Stimulated activated CD8-positive, alpha-beta memory T cell treated with anti-CD3 and anti-CD28 coated beads, Interleukin-7, amount 100 ng/mL, for 1 hour (primary cell): ENCODE measurements at places on chromosomes 1 and 21.

DNA sequence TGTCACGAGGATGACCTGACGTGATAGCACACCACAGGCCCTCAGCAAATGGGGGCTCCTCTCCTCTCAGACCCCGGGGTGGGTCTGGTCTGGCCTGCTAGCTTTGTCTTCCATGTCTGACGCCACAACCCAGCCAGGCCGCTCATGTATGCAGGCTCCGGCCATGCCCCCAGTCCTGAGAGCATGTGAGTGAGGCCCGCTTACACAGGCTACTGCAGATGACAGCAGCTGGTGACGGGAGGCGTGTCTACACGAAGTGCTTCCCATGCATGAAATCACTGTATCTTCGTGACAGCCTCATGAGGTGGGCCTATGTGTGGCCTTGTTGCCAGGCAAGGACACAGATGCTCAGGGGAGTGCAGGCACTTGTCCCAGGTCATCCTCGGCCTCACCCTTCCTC lies 16.4 kb downstream of the WNT4 start:
- DNase-seq, result no peak

GRCh38 chr1:156076609-156077429 lies 5.4 kb downstream of the MEX3A start:
- DNase-seq, result no peak

DNA sequence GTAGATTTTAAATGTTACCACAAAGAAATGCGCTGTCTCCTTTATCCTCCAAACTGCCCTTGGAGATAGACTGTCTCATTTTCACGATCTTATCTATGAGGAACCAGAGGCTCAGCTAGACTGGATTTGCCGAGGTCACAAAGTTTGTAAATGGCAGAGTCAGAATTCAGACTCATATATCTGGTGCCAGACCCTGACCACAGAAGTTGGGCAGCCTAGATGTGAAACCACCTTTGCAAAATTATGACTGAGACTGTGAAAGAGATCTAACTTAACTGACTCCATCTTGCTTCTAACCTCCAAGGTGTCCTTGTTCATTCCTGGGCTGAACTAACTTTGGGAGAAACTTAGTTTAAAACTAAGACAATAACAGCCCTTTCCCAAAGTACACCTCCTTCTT lies 14.1 kb downstream of the CNR2 start:
- DNase-seq, result no peak

DNA sequence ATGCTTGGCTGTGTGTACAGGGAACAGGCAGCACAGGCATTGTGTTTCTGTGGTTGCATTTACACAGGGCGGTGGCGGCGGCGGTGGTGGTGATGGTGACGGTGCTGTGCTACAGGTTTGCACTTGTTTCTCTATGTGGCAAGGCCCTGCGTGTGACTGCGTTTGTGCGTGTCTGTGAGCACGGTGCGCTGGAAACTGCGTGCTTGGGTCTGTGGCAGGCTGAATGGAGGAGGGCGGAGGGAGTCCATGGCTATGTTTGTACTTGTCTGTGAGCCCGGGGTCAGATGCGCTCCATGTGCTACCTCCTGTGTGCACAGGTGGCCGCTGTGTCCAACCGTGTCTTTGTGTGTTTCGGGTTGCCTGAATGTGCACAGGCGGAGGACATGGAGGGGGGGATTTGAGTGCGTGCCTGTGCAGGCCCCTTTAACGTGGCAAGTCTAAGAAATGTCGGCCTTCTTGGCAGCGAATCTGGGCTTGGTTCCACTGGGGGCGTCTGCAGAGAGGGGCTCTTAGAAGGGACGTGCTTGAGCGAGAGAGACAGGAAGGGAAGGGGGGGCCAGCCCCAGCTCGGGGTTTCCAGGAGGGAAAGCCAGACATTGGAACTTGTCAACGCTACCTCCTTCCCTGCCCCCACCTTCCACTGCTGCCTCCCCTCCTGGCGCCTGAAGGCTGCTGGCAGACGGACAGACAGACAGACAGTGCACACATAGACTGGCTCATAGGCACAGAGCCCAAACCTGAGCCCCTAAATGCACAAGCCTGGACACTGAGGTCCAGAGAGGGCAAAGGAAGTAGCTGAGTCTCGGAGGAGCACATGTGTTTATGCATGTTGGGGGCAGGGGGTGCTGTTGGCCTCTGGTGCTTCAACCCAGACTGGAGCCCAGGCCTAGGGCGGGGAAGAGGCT lies 32.7 kb upstream of the WASF2 start:
- no peak for DNase-seq

DNA sequence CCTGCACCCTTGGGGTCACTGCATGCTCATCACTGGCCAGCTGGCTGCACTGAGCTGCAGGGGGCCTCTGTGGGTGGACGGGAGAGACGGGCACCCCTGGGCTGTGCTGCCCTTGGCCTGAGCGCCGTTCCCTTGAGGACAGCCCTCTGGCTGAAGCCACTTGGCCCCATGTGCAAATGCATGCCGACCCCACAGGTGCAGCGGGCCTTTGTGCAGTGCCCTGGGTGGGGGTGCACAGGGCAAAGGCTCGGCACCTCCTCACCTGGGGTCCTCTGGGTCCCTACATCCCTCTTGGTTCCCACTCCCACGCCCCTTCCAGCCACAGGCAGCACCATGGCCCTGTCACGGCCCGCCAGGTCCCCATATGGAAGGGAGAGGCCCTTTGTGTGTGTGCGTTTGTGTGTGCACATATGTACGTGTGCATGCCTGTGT lies 41.3 kb downstream of the COQ8A start:
- DNase-seq, result no peak

- DNase-seq, result no peak
Observed at GRCh38 chr1:187629075-187629474, 800.3 kb downstream of the PLA2G4A start.

GRCh38 chr1:31701091-31701736 lies 2.6 kb downstream of the COL16A1 start:
- no peak for DNase-seq

GRCh38 chr1:82836213-82836972 lies 1035.7 kb downstream of the ADGRL2 start:
- DNase-seq, result no peak
